COR-L47 (cell line): ENCODE measurements at places on chromosomes 12 and 14.
A peak's percentile ranks its signal among the peaks of the same experiment; 100 is the strongest.

DNA sequence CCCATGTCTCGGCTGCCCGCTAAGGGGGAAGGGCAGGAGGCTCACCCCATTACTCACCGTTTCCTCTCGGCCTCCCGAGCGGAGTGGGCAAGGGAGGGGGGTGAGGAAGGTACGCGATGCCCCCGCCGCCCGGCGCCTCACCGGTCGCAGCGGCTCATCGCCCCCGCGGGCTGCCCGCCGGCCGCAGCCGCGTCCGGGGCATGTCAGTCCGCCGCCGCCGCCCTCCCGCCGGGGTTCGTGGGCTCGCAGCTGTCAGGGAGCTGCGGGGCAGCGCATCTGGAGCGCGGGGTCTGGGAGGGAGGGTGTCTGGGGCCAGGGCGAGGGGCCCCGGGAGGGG lies 461 bp downstream of the SLC8A3 start:
- DNase-seq: no peak

- no peak for DNase-seq
These were observed 19.3 kb downstream of the MBIP start for GRCh38 chr14:36301159-36301558.

DNA sequence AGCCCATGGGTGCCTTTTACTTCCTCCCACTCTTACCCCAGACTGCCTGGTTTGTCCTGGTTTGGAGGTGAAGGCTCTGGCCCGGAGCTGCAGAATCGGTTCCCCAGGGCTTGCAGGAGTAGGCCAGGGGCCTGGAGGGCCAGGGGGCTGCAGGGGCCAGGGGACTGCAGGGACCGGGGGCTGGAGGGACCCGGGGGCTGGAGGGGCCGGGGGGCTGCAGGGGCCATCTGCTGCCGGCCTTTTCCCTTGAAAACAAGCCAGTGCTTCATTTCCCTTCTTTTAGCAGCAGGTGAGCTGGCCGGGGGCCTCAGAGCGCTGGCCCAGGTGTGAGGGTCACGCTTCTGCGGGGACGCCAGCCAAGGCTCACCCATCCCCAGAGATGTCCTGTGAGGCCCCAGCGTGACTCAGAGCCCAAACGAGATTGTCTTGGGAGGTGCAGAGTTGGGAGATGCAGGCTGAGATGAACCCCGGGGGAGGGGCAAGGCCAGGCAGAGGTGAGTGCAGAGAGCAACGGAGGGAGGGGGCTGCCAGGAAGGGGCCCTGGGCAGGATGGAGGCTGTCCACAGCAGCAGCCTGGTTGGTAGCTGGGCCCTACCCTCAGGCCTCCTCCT lies 154.9 kb downstream of the KIF26A start:
- DNase-seq: no peak

GRCh38 chr14:81805785-81806184 lies 272.1 kb upstream of the SEL1L start:
- DNase-seq: no peak

- DNase-seq: peak; percentile 39
These were observed 128.6 kb downstream of the ACSS3 start for GRCh38 chr12:81206429-81206828.

- no peak for DNase-seq
These were observed 247.6 kb downstream of the TMEM121 start for GRCh38 chr14:105774001-105774400.

GRCh38 chr12:125083072-125083471 lies 17.8 kb downstream of the AACS start:
- no peak for DNase-seq

- no peak for DNase-seq
These were observed 906.0 kb downstream of the VRK1 start for GRCh38 chr14:97703006-97703760.

- no peak for DNase-seq
These were observed 227.3 kb upstream of the ALG10 start for GRCh38 chr12:33794954-33795353.

GRCh38 chr12:106760184-106760531 lies 14.3 kb upstream of the RIC8B start:
- DNase-seq: no peak

- peak; percentile 39 for DNase-seq
These were observed 229.4 kb downstream of the CNTN1 start for GRCh38 chr12:40921563-40922163.

- DNase-seq: no peak
These were observed 20.9 kb downstream of the DMAC2L start for GRCh38 chr14:50333014-50333509.

- DNase-seq: no peak
These were observed 132.8 kb upstream of the HIF1A start for GRCh38 chr14:61562321-61563161.

GRCh38 chr14:84544486-84545131 lies 985.3 kb upstream of the FLRT2 start:
- DNase-seq: no peak

DNA sequence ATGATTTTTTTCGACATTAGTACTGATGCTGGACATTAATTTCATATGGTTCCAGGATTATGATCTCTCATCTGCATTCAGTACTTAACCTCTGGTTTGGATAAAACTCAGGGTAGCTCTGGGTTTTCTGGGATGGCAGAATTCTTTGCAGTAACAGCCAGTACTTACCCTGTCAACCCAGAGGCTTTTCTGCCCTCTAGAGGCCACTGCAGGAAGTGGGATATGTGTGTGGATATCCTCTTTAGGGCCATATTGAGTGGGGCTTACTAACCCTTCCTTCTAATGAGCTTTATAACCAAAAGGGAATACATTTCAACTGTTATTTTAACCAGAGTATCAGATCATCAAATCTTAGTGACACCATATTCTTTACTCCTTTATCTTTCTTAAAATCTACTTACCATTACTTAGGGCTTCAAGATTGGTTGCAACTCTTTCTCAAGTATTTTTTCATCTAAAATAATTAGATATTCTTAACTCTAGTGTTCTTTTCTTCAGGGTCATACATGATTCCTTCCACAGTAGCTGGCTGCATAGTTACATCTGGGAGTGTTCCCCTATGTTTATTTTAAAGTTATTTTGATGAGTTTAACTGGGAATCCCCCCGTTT lies 488.0 kb upstream of the STXBP6 start:
- DNase-seq: peak; percentile 48

DNA sequence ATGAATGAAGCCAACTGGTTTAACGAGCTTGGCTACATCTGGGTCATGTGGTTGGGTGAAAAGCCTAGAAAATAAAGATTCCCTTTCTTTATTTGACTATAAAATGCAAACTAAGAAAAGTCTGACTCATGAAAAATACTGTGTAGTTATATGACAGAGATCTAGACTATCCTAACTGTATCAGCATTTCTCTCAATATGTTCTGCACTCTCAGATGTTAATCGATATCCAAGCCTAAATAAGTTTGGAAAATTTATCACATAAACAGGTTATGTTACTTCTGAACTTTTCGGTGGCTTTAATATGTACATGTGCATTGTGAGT lies 133.1 kb downstream of the DAAM1 start:
- DNase-seq: no peak

- no peak for DNase-seq
These were observed 24.1 kb upstream of the CMKLR1 start for GRCh38 chr12:108363165-108363564.

- DNase-seq: no peak
These were observed 6.5 kb downstream of the WSCD2 start for GRCh38 chr12:108135627-108136026.

GRCh38 chr12:31353750-31354708 lies 28.1 kb upstream of the SINHCAF start:
- DNase-seq: no peak

- no peak for DNase-seq
These were observed 2.1 kb downstream of the TDP1 start for GRCh38 chr14:89957791-89958190.

- DNase-seq: peak; percentile 65
These were observed 93.3 kb downstream of the NINJ2 start for GRCh38 chr12:569803-570434.

- DNase-seq: no peak
These were observed 767 bp upstream of the KCNMB4 start for GRCh38 chr12:70365398-70365647.

DNA sequence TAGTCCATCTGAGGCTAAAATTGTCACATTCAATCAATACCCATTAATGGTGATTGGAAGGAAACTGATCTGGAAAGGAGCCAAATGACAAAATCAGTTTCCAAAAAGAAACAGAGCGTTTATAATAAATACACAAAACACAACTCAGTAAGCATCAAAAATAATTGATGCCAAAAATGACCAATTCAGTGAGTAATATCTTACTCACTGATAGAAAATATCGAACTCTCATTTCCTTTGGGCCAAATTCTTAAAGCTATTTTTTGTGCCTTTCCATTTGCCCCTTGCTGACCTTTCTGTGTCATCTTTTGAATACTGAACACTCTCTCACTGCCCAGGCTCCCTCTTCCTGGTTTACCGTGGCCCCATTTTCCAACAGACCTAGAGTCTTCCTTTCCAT lies 22.5 kb upstream of the ATP2B1 start:
- no peak for DNase-seq

DNA sequence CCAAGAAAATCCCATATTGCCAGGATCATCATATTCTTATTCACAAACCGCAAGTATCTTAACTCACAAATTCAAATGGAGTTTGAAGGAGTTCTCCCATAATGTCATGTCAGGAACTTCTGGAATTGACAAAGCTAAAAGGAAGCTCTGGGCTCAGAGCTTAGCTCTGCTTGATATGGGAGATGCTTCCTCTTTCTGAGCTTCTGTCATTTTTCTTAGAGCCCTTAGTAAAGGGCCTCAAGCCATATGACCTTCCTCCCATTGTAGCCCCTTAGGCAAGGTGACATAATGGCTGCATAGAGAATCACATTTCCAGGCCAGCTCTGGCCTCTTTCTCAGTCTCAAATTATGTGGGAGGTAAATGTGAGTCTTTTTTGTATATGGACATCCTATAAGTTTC lies 40.9 kb downstream of the SLC4A8 start:
- DNase-seq: no peak

DNA sequence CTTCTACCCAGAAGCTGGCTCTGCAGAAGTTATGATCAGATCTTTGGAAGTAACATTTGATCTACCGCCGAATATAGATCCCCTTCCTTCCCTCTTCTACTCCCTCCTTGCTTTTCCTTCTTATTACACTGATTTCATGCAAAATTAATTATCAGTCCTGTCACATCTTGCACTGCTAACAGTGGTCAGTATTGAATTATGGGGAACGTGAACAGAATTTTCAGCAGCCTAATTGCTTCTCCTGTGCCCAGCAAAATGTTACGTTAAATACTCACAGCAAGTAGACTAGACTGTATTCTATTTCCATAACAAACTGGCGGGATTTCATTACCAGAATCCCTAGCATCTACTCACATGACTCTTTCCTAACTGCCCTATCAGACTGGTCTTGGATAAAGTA lies 596.9 kb downstream of the DIO2 start:
- DNase-seq: no peak

DNA sequence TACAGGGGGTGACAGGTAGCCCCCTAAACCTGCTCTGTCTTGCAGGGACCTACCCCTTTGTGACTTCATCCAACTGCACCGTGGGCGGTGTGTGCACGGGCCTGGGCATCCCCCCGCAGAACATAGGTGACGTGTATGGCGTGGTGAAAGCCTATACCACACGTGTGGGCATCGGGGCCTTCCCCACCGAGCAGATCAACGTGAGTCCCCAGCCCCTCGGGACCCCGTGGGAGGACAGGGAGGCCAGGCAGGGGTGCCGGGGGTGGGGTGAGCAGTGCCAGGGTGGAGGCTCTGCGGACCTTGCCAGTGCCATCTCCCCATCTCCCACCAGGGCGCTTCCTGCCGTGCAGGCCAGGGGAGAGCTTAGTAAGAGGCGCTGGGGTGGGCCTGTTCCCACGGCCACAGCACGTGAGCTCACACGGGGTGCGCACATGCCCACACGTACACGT lies 11.1 kb upstream of the SIVA1 start:
- no peak for DNase-seq

- no peak for DNase-seq
These were observed 5.4 kb downstream of the ANKRD13A start for GRCh38 chr12:110004598-110004997.

- DNase-seq: no peak
These were observed 29.2 kb downstream of the BTBD7 start for GRCh38 chr14:93303659-93304058.

DNA sequence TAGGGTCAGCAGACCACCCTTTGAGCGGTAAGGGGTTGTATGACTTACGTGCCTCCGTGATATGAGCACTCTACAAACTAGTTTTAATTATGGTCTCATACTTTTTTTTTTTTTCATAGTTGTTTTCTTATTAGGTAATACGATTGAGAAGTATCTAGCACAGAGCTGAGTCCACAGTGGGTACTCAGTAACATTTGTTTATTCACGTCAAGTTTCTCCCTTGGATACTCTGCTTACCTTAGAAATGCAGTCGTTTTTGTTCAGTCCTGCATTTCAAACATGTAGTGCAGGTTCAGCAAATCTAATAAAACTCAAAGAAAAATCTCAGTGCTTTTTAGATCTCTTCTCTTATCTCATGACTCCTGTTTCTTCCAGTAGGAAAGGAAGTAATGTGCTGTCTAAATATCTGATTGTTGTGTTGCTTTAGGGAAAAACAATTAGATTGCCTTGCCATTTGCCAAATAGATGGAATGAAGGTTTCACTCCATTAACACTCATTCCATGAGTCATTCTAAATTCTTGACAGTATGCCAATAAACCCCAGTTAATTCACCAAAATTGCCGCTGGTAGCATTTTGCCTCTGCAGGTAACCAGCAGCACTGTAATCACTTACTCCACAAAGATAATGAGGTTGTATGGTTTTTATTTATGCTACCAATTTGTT lies 118.9 kb downstream of the PTCSC3 start:
- peak; percentile 89 for DNase-seq

GRCh38 chr12:93895089-93895445 lies 217.9 kb downstream of the CRADD start:
- DNase-seq: no peak

DNA sequence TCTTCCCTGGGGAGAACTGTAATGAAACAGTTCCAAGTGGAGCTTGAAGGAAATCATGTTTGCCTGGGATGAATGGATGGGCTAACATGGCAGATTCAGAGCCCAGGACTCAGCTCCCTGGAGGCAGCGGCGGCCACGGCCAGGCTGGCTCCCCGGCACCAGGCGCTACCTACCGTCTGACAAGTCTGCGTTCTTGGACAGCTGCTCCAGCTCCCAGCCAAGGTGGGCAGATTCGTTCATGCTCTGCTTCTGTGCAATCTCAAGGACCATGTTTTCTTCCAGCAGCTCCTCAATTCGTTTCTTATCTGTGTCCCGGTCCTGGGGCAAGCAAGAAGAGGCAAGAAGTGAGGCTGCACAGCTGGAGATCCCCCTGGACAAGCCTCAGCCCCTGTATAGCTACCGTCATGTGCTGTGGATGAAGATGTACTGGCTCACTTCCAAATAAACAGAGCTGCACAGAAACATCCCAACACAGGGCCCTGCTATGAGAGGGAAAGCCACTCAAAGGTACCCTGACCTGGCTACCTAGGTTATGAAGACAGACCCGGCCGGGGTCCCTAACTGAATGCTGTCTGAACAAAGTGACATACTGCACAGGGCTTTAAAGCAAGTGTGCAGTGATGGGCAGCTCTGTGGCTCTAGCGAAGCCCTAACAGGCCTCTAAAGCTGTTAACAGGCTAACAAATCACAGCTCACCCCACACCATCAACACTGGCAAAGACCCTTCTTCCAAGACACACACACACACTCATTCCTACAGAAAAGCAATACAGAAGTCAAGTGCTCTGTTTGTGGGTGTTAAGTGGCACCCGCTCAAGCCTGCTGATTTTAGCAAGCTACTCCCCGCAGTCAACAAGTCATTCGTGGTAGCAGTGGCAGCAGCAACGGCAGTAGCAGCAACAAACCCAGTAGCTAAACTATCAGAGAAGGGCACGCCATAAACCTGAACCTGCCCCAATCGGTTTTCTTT lies 80.4 kb upstream of the GPR68 start:
- no peak for DNase-seq

- DNase-seq: no peak
These were observed 63.1 kb upstream of the DACT1 start for GRCh38 chr14:58574623-58575022.
